Fibroblast of mammary gland (primary cell): ENCODE measurements at places on chromosomes 7 and 10.
A peak's percentile ranks its signal among the peaks of the same experiment; 100 is the strongest.

DNA sequence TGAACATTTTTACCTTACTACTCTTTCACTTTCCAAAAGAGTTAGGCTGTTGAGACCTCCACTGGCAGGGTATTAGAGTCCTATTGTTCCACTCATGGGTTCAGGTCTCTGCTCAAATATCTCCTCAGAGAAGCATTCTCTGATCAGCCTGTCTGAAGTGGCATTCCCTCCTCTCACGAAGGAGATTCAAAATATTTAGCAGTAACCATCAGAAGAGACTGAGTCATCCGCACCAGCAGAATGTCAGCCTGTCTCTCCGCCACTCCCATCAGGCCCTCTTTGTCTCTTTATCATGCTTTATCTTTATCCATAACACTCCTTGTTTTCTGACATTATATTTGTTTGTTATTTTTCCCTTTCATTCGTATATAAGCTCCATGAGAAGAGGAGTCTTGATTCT, 79.1 kb downstream of the AASS start:
- no peak for DNase-seq

GRCh38 chr10:22816298-22816653, 101.9 kb upstream of the PIP4K2A start:
- peak; percentile 95 for DNase-seq

- DNase-seq: peak; percentile 69
These were observed 143.4 kb downstream of the TCF7L2 start for GRCh38 chr10:113093188-113094113.

GRCh38 chr10:103620352-103620740, 126.8 kb downstream of the NEURL1 start:
- no peak for DNase-seq

DNA sequence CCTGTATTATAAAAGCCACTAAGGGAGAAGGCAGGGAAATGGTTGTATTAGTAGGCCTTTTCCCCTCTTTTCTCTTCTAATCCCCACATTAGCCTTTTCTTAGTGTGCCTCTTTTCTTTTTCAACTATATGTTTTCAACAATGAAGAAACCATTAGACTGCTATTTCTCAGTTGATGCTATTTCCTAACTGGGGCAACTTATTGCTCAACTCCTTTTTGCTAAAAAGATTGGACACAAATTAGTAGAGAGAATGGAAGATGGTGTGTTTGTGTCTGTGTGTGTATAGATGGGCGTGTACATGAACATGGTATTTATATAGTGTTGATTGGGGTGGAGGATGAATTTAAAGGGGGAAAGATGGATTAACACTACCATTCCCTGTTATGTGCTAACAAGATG, 28.4 kb downstream of the TBC1D12 start:
- DNase-seq: peak; percentile 25

- DNase-seq: peak; percentile 13
These were observed 45.9 kb upstream of the AGMO start for GRCh38 chr7:15607529-15608210.

DNA sequence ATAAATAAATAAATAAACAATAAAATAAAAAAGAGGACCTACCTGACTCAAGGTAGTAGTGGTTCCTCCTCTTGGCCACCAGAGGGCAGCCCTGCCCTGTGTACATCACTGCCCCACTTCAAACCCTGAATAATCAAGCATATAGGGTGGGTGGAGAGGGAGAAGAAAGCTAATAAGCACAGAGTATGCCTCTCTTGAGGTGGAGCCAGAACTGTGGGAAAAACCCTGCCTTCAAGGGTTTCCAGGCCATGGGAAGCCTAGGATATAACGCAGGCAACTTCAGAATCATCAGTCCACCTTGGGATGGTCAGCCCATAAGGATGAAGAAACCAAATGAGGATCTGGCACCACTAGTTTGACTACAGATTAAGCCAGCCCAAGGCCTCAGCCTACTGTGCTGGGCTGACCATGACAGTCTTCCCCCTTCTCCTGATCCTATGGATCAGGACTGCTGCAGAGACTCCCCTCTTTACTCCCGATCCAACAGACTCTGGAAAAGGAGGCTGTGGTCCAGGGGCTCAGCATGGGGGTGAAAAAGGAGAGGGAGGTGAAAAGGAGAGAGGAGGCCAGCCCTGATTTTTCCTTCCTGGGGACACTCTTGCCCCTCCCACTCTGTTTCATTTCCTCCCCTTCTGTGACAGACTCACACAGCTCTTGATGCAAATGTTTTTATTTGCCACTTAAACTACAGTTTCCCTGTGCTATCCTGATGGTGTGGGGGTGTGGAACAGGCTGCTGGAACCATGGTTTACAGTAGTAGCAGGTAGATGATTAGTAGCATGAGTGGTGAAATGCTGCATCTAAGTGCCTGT, 10.1 kb downstream of the AVPI1 start:
- DNase-seq: peak; percentile 63

DNA sequence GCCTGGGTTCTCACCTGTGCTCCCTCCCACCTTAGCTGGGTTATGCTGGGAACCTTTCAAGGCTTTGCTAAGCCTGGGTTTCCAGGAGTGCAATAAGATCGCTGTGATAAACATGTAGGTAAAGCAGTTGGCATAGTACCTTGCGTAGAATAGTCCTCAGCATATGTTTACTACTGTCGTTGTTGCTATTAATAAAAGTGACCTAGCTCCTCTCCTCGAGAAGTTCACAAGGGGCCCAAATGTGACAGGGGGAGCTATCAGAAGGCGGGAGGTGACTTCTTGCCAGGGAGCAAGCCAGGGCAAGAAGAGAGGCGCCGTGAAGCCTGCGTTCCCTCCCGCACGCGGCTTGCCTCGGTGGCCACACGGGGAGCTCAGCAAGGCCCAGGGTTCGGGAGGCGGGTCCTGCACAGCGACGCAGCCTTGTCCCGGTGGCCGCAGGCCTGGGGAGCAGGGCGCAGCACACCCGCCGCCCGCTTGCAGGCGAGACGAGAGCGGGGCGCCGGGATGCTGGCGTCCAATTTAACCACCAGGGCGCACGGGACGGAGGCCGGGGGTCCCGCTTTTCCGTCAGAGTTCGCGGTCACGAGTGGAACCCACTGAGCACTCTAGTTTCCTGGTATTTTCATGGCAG, 106.2 kb downstream of the SNX10 start:
- DNase-seq: no peak

DNA sequence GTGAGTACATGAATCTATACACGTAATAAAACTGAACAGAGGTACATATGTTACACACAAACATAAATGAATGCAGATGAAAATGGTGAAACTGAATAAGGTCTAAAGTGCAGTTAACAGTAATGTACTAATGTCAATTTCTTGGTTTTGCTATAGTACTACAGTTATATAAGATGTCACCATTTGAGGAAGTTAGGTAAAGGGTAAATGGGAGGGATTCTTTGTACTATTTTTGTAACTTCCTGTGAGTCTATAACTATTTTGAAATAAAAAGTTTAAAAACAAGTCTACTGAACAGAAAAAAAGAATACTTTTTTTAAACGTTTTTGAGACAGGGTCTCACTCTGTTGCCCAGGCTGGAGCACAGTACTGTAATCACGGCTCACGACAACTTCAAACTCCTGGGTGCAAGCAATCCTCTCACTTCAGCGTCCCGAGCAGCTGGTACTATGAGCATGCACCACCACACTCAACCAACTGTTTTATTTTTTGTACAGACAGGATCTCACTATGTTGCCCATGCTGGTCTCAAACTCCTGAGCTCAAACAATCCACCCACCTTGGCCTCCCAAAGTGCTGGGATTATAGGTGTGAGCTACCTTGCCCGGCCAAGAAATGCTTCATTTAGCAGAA, 71.5 kb downstream of the WAPL start:
- DNase-seq: no peak

DNA sequence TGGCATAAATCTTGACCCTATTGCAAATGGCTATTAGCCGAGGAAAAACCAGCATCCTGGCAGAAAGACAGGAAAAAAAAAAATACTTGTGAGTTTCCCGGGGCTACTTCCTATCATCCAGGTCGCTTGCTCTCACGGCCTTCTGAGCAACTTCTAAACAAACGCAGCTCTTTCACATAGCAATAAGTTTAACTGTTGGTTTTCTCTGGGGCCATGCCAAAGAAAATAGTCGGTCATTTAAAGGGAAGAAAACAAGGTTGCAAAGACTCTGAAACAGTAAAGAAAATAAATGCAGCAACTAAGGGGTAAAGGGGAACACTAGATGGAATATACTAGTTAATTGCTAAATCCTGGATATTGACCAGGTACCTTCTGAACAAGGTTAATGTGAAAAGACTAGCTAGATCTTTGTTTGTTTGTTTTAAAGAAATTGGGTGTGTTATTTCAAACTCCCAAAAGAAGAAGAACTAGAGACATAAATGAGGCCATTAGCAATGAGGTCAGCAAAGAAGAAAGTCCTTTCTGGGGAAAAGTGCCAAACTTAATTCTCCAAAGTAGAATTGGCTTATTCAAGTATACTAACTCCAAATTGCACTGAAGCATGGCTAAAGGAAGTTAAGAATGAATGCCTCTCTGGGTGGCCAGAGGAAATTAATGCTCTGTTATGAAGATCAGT, 54.2 kb downstream of the SLC39A12 start:
- DNase-seq: peak; percentile 93

DNA sequence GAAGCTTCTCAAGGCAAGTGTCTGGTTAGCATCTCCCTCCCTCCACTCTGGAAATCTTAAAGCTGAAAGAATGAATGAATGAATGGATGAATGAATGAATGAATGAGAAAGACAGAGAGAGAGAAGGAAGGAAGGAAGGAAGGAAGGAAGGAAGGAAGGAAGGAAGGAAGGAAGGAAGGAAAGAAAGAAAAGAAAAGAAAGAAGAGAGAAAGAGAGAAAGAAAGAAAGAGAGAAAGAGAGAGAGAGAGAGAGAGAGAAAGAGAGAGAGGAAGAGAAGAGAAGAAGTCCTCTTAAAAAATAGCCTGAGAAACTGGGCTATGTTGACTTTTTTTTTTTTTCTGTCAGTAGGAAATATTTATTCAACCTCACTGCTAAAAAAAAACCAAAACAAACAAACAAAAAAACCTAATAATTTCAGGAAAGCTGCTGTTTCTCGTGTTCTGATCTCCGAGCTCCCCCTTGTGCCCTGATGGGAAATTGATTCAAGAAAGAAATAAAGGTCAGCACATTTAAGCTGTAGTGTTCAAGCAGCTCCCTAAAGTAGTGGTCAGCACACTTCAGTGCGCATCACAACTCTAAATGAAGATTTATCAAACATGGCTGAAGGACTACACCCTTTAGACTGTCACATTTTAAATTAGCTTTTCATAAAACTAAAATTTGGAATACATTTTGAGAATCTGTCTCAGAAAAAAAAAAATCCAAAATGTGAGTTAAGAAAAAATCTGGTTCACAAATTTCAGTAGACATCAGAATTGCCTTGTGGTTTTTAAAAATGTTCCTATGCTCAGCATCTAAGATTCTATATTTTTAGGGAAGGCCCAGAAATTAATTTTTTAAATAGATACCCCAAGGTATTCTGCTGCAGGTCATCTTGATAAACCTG, 154.3 kb downstream of the ELAPOR2 start:
- DNase-seq: peak; percentile 45

DNA sequence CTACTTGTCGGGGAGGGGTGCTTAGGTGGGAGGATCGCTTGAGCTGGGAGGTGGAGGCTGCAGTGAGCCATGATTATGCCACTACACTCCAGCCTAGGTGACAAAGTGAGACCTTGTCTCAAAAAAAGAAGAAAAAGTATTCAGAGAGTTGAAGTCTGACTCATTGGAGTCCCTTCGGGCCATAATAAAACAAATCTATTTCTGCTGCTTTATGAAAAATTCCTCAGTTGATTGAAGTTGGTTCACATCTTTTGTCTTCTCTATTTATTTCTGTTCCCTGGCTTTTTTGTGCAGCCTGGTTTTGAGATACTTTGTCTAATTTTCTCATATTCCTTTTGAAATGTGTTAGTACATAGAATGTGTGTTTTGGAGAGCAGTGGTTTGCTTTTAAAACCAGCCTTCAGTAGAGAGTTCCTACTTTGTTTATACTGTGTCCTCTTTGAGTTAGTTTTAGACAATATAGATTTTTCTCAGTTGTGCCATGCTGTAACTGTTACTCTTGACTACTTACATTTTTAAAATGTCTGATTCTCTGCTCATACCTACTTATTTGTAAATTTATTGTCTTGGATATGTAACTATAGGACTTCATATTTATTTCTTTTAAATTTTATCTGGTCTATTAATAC, 36.7 kb downstream of the LUC7L2 start:
- DNase-seq: peak; percentile 2

- no peak for DNase-seq
These were observed 619 bp upstream of the LMTK2 start for GRCh38 chr7:98105942-98106544.

DNA sequence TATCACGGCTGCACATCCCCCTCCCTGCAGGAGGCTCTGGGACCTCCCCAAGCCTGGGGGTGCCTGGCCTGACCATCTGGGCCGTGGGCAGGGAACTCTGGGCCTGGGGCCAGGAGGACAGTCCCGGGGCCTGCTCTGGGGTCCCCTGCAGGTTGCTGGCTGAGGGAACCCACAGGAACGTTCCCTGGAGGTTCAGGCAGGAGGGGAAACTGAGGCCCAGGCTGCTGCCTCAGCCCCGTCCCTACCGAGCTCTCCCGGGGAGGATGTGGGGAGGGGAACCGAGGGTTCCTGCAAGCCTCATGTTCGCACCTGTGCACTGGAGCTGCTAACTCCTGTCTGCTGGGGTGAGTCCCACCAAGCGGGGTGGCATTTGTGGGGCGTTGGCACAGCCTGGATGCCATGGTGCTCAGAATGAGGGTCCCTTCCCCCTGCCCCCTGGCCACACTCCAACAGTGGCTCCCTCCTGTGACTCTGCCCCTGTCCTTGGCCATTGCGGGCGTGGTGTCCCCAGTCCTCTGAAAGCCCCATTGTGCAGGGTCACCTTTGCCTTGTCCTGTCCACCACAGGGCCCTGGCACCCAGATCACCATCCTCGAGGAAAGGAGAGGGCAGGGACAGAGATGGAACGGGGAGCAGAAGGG, 9.4 kb downstream of the ELFN1 start:
- DNase-seq: no peak

DNA sequence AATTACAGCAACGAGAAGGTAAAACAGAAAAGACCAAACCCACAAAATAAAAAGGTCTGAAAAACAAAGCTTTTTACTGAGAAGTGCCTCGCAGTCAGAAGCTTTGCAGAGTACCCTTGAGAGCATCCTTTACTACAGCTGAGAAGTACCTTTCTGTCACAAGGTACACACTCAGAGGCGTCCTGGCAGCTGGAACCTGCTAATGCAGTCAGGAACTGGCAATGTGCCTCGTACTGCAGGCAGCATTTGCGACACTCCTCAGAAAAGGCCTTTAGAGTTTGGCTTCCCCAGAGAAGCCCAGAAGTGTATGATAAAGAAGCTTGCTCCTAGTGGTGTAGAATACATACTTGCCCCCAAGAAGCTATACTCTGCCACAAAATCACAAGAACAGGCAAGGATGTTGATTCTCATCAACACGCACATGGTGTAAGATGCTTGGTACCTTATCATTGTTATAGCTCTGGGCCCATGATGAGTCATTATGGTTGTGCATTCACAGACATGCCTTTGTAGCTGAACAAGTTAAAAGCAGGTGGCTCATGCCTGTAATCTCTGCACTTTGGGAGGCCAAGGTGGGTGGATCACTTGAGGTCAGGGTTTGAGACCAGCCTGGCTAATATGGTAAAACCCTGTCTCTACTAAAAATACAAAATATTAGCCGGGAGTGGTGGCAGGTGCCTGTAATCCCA, 2.0 kb upstream of the GTPBP4 start:
- DNase-seq: peak; percentile 45
